NCI-H187 treated with DMSO at 0.1 percent for 48 hours (cell line): ENCODE measurements at places on chromosomes 12 and 14.
A peak's percentile ranks its signal among the peaks of the same experiment; 100 is the strongest.

GRCh38 chr14:105139212-105139825, 29.3 kb downstream of the JAG2 start:
- no peak for DNase-seq

DNA sequence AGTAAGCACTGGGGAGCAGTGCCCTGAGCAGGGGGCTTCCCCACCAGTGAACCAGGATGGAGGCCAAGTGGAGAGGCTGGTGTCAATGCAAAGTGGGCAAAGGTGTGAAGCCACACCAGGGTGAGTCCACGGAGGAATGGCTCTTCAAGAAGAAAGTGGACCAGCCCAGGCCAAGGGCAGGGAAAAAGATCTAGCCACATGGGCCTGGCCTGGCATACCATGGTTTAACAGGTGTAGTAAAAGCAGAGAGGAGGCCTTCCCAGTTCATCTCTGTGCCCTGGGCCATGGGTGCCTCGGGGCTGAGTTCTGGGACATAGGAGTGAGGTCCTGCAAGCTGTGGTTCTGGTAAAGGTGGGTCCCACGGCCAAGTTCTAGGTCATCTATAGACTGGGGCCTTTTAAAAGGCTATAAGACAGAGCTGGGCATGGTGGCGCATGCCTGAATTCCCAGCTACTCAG, 153.4 kb downstream of the DPF3 start:
- no peak for DNase-seq

- no peak for DNase-seq
Observed at GRCh38 chr14:100692256-100692655, 34.4 kb upstream of the DLK1 start.

GRCh38 chr14:44010595-44010994, 496.5 kb downstream of the FSCB start:
- DNase-seq: no peak

DNA sequence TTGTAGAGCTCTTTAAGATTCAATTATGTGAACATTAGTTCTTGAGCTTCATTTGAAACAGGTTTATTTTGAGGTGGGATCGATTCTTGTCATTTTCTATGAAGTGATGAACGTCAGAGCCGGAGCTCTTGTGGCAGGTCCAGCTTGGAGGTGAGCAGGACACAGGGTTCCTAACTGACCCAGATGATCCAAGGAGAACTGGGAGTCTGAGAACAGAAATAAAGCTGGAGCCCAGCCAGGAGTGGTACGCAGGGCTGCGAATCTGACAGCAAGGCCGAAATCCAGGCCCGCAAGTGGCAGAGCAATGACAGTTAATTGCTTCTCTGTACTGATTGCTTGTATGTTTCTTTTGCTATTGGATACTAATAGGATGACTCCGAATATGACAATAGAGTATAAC, 46.5 kb downstream of the EML1 start:
- no peak for DNase-seq

DNA sequence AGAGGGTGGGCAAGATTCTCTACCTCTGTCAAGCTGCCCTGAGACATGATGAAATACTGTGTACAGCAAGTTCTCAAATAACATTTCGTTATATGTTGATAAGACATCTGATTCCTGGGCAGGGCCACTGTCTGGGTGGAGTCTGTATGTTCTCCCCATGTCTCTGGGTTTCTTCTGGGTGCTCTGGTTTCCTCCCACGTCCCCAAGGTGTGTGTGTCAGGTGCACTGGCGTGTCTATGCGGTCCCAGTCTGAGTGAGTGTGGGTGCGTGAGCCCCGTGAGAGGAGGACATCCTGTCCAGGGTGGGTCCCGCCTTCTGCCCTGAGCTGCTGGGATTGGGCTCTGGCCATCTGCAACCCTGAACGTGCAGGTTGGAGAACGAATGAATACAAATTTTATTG, 29.6 kb downstream of the KCTD10 start:
- no peak for DNase-seq

GRCh38 chr12:52681526-52682380, 1.5 kb upstream of the KRT1 start:
- no peak for DNase-seq

DNA sequence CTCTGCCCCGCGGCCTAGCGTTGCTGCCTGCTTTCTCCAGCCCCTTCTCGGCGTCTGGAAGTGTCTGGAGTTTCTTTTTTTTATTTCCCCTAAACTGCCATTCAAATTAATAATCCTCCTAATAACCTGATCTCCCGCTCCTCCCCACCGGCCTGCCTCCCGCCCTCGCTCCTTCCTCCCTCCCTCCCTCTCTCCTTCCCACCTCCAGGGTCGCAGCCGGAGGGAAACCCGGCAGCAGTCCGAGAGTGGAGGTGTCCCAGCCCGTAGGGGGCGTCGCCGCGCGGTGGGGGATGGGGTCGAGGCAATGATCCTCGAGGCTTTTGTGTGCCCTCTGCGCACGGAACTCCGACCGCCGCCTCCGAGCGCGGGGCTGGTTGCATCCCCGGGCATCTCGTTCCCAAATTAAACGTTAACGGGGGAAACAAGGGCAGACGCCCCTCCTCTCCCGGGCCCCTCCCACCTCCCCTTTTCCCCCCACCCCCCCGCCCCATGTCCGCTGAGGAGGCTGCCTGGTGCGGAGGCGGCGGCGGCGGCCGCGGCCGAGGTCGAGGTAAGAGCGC, 1.0 kb upstream of the SOCS2 start:
- no peak for DNase-seq

DNA sequence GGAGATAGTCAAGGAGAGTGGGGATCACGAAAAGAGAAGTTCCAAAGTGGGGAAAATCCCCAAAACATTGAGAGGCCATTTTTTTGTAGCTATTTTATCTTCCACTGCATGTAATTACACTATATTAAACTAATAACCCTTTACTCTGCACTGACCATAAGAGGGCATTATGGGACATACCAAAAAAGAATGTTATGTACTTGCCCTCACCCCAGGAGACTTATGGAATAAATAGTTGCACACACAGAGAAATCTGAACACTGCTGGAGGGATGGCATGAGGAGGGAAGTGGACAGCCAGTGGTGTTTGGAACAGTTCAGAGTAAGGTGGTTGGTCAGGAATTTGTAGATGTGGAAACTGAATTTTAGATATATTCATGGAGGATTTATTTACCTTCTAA, 422.9 kb downstream of the SNAPC1 start:
- no peak for DNase-seq

DNA sequence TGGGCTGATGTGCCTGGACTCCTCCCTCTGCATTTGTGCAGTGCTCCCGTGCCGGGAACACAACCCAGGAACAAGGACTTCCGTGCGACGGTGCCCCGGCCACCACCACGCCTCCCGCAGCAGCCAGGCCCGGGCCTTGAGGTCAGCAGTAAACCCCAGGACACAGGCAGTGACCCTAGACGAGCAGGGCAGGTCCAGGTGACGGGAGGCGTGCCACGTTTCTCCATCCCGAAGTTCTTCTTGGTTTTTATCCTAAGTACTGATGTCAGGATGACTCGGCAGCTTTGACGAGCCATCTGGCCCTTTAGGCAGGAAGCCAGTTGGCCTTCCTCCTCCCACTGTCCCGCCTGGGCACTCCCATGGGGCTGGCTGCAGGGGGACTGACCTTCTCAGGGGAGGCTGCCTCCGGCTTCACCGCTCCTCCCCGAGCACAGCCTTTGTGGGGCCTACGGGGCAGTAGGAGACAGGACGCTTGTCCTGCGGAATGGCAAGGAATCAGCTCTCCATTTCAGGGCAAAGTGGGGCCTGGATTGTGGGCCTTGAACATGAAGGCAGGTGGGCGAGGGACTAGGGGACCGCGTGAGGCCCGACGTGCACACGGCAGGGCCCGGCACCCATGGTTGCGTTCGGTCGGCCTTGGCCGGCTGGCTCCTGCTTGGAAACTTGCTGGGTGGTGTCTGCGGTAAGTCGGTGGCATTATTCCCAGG, 94.1 kb downstream of the FBXL14 start:
- DNase-seq: no peak

DNA sequence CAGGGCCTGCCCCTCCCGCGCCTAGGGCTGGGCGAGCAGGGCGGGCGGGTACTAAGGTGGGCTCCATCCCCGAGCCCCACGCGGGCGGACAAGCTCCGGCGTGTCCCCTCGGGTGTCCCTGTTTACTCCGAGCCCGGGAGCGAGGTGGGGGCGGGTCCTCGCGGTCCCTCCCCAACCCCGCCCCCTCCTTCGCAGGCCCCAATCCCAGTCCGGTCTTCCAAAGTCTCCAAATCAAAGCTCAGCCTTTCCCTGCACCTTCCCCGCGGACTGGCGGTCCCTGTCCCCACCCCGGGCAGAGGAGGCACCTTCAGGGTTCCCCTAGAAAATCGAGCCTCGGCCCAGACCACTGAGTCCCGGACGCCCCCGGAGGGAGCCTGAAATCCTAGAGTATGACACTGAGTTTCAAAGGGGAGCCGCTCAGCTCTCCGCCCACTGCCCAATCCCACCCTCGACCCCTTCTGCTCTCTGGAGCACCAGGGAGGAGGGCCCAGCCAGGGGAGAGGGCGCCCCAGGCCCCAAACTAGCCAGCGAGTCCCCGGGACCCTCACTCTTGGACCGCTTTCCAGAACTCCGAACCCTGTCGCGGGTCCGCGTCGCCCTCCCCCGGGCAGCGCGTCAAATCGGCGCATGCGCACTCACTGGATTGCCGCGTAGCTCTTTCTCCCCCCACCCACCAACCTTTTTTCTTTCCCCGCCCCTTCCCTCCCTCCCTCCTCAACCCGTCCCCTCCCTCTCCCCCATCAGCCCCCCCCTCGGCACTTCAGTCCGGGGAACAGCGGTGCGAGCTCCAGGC, at the start of gene LRP1:
Gene LRP1, plus strand, starts transcription at position 758 of the 793 bp plus-strand sequence. CDS start 482 bp downstream, outside the sequence.
- DNase-seq: peak; percentile 75

DNA sequence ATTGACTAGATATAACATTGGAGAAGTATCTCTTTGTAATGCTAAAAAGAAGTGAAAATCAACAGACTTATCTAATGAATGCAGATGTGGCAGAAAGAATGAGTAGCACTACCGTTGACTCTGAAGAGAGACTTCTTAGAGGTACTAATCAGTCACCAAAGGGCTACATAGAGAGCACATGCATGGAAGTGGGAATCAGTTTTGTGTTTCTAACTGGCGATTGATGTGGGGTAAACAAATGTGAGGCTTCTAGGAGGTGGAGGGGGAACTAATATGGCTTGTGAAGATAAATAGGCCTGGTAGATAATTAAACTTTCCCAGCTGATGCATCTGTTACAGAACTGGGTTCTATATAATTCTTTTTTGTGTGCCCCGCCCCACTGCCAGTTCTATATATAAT, 10.5 kb downstream of the COCH start:
- no peak for DNase-seq

DNA sequence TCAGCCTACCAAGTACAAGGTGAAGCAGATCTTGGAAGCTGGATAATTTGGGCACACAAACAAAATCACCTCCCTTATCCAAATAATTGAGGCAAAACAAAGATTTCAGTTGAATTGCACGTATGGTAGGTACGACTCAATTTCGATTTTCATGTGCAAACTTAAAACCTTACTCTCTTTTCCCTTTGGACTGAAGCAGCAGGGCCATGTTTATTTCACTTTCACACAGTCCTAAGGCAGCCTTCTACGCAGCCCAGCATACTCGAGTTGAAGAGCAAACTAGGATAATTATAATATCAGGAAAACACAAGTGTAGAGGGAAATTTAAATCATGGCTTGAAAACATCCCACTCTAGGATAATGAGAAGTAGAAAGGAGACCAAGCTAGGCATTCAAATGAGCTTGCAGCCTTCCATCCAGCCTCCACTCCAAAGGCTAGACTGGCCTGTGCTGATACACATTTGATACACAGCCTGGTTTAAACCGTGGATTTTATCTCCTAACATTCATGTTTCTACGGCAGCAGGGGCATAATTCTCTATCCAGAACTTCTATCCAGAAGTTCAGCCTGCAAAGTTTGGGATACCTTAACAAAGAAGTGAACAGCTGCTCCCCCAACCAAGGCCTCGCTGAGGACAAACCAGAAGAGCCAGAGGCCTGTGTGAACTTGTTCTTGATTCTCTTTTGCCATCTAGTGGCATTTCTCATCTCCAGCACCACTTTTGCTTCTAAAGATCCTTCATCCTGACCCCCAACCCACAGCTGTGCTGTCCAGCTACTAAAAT, 2.4 kb upstream of the RNASE7 start:
- no peak for DNase-seq

- no peak for DNase-seq
Observed at GRCh38 chr12:63980211-63980610, 135.7 kb downstream of the SRGAP1 start.

DNA sequence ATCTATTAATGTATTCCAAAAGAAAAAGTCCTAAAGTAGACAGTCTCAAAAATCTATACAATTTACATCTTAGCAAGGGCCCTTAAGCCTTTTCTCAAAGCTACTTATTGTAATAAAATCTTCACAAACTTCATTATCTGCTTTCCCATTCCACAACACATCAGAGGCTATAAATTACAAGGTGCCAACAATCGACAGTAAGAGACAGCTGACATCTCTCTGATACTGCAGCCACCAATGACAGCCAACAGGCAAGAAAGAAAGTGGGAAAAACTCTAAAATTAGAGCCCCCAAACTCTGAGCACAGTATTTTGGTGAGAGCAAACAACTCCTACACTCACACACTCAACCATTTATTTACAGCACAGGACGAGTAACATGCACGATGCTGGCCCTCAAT, 2.2 kb downstream of the ANGEL1 start:
- DNase-seq: no peak

- no peak for DNase-seq
Observed at GRCh38 chr12:1797991-1798640, 22.2 kb upstream of the LRTM2 start.

GRCh38 chr14:99506276-99506675, 25.1 kb downstream of the CCNK start:
- DNase-seq: no peak

DNA sequence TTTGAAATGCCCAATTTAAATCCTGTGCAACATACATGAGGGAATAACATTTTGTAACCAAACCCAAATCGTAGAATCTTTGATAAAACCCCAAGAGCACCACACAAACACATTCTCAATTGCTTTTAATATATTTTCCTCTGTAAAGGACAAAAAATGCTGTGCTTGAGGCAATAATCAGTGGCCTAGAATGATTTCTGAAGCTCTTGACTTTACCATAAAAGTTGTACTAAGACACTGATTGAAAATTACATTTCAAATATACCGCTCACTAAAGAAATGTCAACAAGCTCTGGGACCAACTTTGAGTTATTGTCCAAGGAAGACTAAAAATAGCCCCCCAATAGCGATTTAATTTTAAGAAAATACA, 1.5 kb downstream of the EML5 start:
- DNase-seq: no peak

GRCh38 chr14:98131406-98131805, 1140.6 kb downstream of the BCL11B start:
- DNase-seq: no peak

- DNase-seq: peak; percentile 76
Observed at GRCh38 chr12:11630046-11630706, 19.3 kb upstream of the ETV6 start.
